Posterior vena cava (tissue), 2 donors: ENCODE measurements at places on chromosomes 2 and 18. TPM values are rescaled to one million over a fixed set of nuclear protein-coding genes. Genes with fewer than 3 reads are reported as not detected.

Gene ZNF385B
- 2.0 TPM for total RNA-seq

Gene ARHGAP28
- total RNA-seq: 26.2 TPM

GRCh38 chr2:190528521-190529001 is 6.0 kb downstream of the NEMP2 start:
- no peak for DNase-seq

DNA sequence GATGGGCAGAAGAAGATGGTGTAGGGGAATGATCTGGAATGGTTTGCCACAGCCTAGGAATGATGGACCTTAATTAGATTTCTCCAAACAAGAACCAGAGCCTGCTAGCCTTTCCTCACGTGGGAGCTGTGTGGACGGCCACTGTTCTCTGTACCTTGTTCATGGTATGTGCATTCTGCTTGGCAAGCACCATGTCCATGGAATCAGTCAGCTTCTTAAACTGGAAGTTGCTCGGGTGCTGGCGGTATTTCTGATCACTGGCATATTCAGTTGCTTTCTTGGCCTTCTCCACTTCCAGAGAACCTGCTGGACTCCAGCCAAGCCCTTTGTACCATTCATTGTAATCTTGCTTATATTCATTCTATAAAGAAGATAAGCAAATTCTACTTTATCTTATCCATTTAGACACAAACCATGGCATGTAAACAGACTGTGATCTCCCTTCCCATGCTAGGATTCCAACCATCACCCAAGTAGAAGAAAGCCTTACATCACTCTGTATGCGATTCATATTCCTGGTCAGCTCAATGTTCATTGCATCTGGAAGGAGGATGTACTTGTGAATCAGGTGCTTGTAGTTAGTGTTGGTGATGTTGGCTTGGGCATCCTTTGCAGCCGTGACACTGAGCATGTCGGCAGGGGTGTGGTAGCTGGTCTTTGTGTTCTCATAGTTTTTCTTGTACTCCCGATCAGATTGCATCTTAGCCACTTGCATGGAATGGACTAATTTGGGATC is 78.4 kb downstream of the NEB start:
- DNase-seq: no peak

DNA sequence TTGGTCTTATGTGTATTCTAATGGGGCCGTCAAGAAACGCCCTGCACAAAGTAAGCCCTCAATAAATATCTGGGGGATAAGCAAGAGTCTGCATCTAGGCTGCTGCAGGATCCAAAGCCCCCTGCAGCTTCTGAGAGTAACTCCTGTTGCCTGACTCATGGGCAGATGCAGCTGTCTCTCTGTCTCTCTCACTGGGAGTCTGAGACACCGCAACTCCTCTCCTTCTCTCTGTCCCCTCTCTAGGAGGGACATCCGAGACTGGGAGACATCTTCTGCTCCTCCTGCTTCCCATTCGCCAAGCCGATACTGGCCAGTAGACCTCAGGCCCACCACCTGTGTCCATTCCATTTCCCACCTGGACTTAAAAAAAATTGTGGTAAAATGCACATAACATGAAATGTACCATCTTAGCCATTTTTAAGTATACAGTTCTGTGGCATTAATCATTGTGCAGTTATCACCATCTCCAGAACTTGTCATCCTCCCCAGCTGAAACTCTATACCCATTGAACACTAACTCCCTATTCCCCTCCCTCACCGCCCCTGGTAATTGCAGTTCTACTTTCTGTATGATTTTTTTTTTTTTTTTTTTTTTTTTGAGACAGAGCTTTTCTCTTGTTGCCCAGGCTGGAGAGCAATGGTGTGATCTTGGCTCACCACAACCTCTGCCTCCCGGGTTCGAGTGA is 20.1 kb downstream of the DYSF start:
- DNase-seq: peak; percentile 23

- DNase-seq: no peak
These were observed 386.4 kb downstream of the PIK3C3 start for GRCh38 chr18:42341423-42341822.

DNA sequence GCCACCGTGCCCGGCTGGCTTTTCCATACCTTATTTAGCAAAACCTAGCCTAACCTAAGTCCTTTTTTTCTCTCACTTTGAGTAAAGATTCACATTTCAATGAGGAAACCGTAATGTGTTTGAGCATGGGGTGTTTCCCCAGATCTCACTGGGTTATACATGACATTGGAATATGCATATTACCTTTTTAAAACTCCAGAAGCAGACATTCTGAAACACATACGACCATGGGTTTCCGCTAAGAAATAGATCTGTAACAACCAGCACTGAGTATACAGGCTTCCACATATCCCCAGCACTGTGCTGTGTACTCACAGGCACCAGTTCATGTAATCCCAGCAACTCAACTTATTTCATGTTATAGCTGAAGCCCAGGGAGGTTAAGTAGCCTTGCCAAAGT is 41.0 kb upstream of the FOSL2 start:
- DNase-seq: no peak

DNA sequence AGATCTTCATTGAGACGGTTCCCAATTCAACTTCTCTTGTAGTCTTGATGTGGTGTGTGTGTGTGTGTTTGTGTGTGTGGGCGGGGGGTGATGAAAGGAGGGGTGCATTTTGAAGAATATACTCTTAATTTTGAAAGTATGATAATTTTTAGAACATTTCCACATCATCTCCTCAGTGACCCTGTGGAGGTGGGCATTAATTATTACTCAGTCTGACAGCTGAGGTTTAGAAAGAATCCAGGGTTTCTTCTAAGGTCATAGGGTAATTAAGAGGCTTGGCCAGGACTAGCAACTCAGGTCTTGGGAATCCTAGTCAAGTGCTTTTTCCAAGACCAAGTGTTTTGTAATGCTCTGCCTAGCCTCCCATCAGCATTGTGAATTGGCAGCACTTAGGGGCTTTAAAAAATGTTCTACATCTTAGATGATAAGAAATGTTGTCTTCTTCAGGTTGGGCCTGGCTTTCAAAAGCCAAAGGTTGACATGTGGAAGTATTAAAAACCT is 100.5 kb downstream of the SPTBN1 start:
- DNase-seq: no peak
